ENCODE measurements at places on chromosomes 5 and 9.

DNA sequence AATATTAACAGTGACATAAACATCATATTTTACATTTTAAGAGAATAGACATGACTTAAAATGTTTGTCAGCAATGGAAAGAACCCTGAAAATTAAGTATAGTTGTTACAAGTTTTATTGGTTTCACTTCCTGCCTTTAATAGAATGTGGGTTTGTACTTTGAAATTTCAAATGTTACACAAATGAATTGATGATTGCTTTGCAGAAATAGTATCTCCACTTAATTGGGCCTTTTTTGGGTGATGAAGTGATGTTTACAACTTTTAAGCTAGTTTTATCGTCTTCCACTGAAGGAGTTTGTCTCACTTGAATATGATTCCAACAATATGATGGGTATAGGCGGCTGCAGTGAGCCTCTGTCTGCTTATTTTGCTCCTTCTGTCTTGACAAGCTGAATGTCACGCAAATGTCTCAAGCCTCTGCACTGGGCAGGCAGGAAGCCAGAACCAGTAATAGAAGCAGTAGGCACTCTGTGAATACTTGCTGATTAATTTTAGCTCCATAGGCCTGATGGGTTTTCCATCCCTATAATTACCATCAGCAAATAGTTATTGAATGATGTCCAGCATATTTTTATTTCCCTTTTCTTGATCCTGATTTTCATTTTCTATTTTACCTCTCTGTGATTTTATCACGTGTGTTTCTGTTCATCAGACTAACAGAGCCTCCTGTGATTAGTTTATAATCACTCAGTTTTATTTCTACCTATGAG, 10.6 kb upstream of the NR3C1 start:
- DNase-seq = no peak

GRCh38 chr5:177412603-177413233, 3.4 kb upstream of the F12 start:
- DNase-seq = no peak

- no peak for DNase-seq
These were observed 130.8 kb downstream of the MUSK start for GRCh38 chr9:110799396-110799795.

GRCh38 chr5:73490088-73490487, 8.2 kb upstream of the BTF3 start:
- DNase-seq = no peak

- DNase-seq = no peak
These were observed 47.1 kb upstream of the C5orf47 start for GRCh38 chr5:173941758-173942401.

All from SIG-M5 (cell line).